Vagina (tissue), 2 donors: ENCODE measurements at places on chromosomes 1 and 21.
A peak's percentile ranks its signal among the peaks of the same experiment; 100 is the strongest.

DNA sequence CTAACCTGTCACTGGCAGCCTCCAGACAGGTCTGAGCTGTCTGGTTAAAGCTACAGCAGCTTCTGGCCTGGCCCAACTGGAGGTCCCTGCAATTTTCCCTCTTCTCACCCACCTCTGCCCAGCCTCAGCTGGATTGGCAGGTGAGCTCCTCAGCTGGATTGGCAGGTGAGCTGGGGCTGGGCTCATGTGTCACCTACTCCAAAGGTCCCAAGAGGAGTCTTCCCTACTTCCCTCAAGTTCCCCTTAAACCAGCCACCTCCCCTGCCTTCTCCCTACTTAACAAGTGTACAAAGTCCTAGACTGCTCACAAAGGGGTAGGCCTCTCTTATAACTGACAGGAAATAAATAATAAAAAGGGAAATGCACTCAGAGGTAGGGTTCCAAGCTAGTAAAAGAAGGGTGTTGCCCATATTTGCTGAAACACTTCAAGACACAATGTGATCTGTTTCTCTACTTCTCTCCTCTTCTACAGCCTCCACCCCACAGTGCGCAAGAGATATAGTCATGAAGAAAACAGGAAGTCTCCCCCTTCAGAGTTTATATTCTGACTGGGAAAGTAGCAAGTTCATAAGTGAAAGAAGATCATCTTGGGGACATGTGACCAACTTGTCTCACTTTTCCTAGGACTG is at the start of gene GPA33:
Gene GPA33, minus strand, starts transcription at position 64 of the 629 bp plus-strand sequence. CDS start 90 bp downstream, outside the sequence.
- no peak for DNase-seq

DNA sequence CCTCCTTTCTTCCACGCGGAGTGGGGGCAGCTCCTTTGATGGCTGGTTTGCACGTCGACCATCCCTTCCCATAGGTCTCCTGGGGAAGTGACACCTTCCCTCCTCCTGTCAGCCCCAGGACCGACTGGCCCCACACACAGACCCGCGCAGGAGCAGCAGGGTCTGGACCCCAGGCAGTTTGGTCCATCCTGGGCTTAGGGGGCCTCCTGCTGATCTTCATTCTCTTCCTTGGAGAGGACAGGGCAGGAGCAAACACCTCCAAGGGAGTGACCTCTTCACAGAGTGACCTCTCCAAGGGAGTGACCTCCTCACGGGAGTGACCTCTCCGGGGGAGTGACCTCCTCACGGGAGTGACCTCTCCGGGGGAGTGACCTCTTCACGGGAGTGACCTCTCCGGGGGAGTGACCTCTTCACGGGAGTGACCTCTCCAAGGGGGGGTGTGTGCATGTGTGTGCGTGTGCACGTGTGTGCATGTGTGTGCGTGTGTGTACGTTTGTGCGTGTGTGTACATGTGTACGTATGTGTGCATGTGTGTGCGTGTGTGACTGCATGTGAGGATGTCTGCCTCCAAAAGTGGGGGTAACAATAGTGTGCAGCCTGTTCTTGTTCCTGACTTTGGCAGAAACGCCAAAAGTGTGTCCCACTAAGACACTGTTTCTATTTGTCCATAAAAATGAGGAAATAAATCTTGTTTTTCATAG is 29.8 kb downstream of the COL6A1 start:
- peak; percentile 74 for DNase-seq

DNA sequence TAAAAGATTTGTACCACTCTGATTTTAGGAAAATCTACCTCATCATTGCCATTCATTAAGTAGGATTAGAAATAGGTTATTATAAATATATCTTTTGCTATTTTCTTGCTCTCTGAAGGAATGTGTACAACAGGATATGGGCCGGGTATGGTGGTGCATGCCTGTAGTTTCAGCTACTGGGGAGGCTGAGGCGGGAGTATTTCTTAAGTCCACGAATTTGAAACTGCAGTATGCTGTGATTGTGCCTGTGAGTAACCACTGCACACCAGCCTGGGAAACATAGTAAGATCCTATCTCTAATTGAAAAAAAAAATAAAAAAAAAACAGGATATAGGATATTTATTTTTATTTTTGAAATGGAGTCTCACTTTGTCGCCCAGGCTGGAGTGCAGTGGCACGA is 50.0 kb downstream of the CLIC4 start:
- no peak for DNase-seq

DNA sequence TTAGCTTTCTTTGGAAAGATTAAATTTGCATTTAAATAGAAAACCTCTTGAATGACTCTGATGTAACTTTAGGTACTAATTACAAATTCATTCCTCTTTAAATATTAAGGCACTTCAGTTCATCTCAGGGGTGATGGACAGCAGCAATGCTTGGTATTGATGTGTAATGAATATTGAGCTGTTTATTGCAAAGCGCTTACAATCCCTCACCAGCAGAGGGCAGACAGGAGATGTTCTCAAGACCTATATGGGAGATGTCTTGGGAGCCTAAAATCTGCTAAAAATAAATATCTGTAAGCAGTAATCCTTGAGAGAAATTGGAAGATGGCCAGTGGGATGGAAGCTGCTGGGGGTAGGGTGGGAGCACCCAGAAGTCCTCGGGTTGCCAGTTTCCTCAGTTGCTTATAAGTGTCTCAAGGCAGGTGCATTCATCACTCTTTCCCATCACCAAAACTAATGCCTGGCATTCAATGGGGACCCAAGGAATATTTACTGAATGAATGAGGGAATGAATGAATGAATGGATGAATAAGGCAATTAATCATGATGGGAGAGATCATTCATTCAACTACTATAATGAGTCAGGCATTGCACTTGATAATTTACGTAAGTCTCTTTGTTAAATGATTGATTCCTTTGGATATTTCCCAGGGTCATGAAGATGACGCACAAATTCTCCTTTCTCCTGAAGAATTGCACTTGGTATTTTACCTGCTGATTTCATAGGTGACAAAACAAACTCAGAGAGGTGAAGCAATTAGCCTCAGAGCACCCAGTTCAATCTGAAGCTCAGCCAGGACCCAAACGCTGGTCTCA is 2.3 kb downstream of the KLHDC8A start:
- no peak for DNase-seq

- no peak for DNase-seq
Measured at GRCh38 chr1:201475130-201475529, 6.1 kb upstream of the PHLDA3 start.

DNA sequence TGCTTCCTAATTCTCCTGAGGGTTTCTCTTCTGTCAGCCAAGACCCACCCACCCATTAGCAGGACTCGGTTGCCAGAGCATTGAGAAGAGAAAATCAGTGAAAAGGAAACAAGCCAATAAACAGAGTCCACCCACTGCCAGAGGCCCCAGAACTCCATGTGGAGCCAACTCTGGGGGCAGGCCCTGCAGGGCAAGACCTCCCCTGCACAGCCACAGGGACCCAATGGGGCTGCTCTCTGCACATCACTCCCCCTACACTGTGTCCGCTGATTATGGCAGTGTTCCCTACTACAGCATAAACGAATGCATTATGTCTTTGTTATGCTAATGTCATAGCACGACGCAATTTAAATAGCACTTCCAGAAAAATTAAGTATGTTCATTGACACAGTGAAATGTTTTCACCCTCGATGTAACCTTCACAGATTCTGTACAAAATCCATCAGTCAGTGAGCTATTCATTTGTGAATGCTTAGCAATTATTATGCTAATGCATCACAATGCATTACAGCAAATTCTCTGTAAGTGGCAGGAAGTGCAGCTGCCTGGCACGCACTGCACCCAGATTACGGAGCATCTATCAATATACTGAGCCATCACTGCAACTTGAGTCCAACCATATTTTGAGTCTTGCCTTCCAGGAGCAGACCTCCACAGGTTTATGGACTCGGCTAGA is 56.4 kb downstream of the GRIK3 start:
- no peak for DNase-seq

DNA sequence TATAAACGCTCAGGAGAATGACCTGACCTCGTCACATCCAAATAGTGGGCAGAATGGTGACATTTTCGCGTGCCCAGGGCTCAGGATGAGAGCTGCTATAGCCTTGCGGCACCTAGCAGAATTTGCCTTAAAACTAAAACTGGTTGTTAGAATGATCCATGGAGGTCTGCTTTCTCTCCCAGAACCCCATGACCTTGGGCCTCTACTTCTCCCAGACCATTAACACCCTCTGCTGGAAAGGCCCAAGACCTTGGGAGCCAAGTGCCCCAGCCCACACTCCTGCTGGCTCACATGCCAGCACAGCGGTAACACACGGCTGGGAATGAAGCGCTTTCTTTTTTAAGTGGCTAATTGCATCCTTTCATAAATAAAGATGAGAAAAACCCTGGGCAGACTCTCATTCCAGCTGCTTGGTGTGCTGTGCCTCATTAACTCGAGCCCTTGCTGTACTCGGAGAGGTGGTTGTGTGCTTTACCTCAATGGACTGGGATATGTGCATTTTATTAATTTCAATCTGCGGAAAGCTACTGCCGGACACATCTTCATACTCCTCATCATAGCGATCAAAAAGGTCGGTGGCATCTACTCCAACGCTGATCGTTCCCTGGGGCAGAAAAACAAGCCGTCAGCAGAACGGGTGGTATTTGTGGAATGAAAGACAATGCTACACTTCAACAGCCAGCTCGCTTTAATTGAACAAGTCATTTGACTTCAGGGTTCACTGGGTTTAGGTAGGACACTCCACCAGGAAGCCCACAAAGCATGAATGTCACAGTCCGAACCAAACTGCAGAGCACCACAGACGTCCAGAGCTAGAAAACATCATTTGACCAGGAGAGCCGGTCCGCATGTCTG is 29.0 kb downstream of the THAP3 start:
- DNase-seq, result no peak

DNA sequence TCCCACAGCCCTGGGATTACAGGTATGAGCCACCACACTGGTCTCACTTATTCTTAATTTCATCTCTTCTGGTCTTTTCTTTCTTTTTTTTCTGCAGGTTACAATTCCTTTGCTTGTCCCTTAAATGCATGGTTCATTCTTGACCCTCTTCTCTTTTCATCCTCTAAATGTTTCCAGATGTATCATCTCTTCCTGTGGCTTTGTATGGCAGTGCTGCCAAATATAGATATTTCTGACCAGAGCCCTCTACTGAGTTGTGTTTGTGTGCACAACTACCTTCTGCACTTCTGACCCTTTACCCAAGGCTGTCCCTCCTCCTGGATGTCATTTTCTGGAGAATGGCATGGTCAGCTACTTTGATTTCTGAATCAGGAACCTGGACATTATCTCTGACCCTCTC is 32.5 kb downstream of the OLFML3 start:
- DNase-seq, result no peak

- no peak for DNase-seq
Measured at GRCh38 chr21:41874611-41875010, 4.5 kb downstream of the PRDM15 start.

DNA sequence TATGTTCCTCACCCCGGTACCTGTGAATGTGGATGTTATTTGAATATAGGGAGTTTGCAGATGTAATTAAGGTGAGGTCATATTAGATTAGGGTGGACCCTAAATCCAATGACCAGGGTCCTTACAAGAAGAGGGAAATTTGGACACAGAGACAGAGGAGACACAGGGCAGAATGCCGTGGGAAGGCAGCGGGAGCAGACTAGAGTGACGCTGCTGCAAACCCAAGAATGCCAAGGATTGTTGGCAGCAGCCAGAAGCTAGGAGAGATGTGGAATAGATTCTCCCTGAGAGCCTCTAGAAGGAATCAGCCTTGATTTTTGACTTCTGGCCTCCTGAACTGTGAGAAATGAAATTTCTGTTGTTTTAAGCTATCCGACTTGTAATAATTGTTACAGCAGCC is 53.6 kb downstream of the SPATA46 start:
- DNase-seq, result no peak

GRCh38 chr1:84363019-84363418 is 35.3 kb upstream of the DNASE2B start:
- DNase-seq, result no peak

DNA sequence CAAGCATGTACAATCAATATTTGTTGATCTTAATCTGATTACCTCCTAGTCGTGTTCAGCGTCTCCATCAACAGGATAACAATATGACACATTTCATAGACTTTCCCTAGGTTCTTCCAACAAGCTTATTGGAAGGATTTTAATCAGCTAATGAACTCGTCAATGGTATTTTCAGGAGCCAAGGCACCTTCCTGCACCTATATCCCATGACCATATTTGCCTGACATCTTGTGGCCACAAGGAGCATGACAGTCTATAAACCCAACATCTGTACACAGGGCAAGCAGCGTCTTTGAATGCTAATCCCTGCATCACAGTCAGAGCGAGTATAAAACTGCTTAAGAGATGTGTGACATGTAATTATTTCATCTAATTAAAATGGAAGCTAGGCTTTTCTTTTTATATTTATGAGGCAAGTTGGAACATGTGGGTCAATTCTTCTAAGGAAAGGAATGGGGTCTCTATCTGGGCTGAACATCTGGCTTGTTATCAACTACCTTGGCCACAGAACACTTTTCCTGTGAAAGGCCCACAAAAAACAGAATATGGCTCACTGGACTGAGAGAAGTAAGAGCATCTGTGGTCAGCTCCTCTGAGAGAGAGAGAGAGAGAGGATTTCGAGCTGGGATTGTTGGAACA is 388.8 kb downstream of the NTNG1 start:
- DNase-seq, result no peak

- no peak for DNase-seq
Measured at GRCh38 chr1:200036619-200037270, 9.2 kb downstream of the NR5A2 start.

DNA sequence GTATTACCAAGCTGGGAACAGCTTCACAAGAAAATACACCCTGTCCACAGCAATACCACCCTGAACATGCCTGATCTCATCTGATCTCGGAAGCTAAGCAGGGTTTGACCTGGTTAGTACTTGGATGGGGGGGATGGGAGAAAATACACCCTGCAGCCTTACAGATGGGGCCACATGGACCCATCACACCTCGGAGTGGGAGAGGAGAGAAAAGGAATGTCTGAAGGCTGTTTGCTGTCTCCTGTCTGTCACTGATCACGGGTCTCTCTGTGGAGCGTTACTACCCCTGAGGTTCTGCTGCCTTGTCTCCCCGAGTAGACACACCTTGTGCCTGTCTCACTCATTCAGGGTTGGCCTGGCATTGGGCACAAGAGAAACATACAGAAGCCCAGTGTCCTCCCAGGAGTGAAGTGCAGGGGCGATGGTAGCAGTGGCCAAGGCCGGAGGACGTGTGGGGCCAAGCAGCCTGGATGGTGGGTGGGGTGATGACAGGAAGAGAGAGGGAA is 48.0 kb downstream of the TEX35 start:
- DNase-seq, result no peak

DNA sequence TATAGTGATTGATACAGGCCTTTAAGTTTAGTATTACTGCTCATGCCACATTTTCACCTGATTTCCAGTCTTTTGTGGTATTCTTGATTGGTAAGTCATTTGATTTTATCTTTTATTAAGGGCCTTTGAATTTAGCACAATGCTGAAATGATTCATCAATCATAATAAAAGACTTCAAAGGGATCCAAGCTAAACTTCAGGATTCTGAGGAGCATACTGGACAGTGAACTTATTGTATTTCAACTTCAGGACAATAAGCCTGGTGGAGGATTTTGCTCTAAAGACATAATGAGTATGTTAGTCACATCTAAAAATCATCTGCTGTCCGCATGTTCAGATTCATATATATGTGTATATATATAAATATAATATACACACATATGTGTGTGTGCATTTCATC is 233.3 kb downstream of the SETD4 start:
- DNase-seq, result no peak
